HTR-8/SVneo (cell line): ENCODE measurements at places on chromosomes 4 and X.

DNA sequence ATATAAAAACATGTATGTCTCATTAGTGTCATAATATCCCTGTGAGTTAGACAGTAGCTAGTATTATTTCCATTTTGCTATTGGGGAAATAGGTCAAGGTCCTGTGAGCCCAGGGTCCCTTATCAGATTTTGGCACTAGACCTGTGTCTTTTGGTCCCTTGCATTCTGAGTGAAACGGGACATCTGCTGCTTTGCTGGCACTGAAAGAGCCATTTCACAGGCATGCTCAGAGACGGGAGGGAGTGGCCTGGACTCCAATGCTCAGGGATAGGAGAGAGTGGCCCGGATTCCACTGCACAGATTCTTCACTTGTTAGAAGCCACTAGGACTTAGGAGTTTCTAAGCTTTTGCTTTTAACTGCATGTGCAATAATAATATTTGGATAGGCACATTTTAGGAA is 177.2 kb downstream of the TSPAN5 start:
- no peak for DNase-seq

DNA sequence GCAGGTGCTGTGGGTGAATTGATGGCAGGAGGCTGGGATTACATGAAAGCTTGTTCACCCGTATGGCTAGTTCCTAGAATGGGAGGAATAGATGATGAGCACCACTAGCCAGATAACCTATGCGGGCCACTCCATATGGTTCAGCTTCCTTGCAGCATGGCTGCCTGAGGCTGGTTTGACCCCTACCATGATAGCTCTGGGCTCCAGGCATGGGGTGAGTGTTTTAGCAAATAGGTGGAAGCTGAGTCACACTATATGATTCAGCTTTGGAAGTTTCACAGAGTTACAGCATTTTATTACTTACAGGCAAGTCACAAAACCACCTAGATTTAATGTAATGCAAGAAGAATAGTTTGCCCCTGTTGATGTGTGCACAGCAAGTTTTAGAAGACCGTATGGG is 603.2 kb downstream of the STIM2 start:
- peak; percentile 2 for DNase-seq

DNA sequence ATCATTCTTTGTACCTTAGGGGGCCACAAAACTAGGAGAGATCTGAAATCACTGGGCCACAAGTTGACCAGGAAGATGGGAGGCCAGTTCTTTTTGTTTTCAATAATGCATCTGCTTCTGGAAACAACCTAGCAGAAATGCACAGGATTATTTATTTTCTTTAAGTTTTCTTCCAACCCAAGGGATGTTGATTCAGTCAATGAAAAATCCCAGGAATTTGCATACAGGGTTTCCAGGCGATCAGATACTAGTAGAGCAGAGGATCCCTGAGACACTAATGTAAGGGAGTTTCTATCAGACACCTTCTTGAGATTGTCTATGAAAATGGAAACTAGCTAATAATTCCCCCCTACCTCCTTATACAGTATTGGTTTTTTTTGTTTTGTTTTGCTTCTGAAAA is 7.4 kb downstream of the ATOH1 start:
- DNase-seq: no peak

- DNase-seq: no peak
Measured at GRCh38 chrX:11655282-11656015, 10.3 kb downstream of the ARHGAP6 start.

GRCh38 chrX:17680732-17681413 is 56.4 kb upstream of the SCML1 start:
- DNase-seq: no peak
